Stimulated activated CD4-positive, alpha-beta T cell treated with anti-CD3 and anti-CD28 coated beads, Interleukin-2, amount 100 ng/mL, for 24 hours (primary cell): ENCODE measurements at places on chromosomes 12 and 14.

DNA sequence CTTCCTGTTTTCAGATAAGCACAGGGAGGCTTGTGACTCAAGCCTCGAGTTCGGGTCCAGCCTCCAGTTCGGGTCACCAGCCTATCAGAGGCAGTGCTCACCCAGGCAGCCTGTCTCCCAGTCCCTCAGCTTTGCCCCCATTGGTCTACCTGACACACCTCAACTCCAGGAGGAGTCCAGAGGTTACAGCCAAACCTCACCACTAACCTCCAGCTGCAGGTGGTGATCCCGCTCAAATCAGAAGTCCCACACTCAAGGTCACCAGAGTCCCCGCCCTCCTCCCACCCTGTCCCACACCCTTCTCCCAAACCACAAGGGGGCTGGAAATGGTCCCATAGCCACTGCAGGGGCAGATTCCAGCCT is 42.1 kb downstream of the KDM2B start:
- DNase-seq = peak; percentile 26

GRCh38 chr12:99649551-99649950 is 2.0 kb downstream of the GARIN6 start:
- DNase-seq = no peak

DNA sequence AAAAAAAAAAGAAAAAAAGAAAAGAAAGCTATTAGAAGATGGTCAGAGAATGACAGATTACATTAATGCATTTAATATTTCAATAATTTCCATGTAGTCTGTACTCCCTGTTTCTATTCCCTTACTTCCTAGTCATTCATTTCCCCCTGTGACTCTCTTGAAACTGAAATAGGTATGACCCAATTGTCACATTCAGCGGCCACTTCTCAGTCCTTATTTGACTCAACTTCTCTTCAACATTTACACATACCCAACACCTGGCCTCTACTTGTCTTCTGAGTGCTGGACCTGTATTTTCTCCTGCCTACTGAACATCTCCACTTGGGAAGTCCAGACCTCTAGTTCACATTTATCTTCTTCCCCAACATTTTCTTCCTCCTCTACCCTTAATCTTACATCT is 7.2 kb downstream of the EEA1 start:
- no peak for DNase-seq

DNA sequence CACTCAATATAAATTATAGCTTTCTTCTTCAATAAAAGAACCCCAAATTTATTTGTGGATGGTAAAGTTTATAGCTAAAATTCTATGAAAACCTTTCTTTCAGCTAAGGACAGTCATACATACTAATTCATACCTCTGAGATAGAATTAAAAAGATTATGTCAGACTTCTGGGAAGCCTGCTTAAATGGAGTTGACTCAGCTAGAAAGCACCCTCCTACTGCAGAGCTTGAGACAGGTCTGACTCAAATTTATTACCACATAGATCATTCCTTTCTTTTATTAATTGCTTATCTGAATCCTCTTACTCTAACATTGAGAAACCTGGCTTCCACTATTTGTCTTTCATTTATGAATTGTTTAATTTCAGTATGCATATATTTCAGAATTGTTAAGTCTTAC is 1007.0 kb upstream of the LRFN5 start:
- no peak for DNase-seq

- DNase-seq = no peak
Observed at GRCh38 chr14:97782871-97783414, 985.8 kb downstream of the VRK1 start.

DNA sequence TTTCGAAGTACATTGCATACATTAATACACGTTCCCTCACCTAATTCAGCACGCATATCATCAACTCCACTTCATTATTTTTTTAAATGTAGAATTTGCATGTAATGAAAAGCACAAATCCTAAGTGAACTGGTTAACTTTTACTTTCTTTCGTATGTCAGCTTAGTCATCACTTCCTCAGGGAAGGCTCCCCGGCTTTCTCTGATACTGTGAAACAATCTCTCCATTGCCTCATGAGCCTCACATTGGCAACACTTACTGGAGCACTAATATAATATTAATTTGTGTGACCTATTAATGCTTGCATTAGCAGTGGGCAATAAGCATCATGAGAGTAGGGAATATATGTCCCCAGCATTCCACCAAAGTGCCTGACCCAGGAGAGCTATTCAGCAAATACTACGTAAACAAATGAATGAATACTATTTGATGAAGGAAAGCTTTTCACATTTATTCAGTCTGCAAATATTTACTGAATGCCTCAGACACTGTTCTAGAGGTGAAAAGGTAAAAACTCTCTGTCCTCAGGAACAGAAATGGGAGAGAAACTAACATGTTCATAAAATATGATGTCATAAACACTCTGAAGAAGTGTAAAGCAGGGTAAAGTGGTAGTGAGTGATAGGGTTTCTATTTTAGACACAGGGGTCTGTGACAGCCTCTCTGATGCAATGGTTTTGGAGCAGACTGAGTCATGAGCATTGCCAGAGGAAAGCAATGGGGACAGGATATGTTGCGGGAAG is 327.5 kb upstream of the DIO2 start:
- DNase-seq = no peak

GRCh38 chr12:31896514-31897039 is 62.6 kb upstream of the RESF1 start:
- peak; percentile 75 for DNase-seq

DNA sequence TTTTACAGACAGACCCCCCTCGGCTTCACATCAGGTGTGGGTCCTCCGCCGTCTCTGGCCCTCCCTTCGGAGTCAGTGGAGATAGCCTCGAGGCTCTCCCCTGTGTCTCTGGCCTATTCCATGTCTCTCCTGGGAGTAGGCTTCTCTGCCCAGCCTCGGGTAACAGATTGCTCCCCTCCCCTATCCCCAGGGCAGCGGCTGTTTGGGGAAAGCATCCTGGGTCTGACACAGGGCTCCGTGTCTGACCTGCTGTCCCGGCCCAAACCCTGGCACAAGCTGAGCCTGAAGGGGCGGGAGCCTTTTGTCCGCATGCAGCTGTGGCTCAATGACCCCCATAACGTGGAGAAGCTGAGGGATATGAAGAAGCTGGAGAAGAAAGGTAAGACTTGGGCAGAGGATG is 30.8 kb downstream of the PHETA1 start:
- DNase-seq = no peak

DNA sequence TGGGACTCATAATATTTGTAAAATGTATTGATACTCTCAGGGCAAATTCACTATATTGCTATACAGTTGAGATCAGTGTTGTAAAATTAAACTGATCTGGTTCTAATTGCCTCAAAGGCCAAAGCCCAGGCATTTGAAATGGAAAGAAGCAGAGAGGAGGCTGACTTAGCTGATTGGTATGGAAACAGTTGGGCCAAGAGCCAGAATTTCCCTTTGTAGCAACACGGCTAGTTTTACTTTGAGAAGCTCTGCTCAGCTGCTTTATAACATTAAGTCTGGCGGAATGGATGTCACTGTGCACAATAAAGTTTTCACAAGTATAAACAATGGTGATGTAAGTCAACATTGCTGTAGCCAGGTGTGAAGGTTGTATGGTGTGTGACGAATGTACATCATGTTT is 186.4 kb downstream of the MSRB3 start:
- DNase-seq = no peak

DNA sequence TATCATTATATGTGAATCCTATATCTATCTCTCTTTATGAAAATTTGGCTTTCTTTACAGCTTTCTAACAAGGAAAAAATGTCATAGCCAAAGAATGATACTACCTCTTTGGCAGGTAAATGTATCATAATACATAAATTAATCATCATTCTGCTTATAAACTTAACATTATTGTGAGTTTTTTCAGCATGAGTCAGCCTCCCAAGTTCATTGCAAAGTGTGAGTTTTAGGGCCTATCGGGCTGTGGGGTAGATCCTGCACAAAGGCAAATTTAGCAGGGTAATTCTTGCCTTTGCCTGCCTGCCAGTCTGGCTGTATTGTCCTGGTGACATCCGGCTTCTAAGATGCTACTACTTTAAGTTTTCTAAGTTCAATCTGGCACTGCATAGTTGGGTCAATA is 412.6 kb downstream of the MDGA2 start:
- no peak for DNase-seq

GRCh38 chr14:100535287-100536120 is 51.7 kb downstream of the BEGAIN start:
- DNase-seq = no peak

DNA sequence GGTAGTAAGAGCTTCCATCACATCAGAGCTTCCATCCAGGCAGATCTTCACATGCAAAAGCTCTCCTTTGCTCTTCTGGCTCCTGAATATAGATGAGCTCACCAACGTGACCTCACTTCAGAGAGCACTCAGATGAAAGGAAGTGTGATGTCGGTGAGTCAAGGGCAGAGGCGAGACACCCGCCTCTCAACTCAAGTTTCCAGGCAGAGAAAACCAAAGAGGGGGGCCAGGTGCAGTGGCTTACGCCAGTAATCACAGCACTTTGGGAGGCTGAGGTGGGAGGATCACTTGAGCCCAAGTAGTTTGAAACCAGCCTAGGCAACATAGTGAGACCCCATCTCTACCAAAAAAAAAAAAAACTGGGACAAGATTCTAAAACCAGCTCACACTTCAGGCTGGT is 126.9 kb downstream of the DUSP6 start:
- DNase-seq = peak; percentile 72

DNA sequence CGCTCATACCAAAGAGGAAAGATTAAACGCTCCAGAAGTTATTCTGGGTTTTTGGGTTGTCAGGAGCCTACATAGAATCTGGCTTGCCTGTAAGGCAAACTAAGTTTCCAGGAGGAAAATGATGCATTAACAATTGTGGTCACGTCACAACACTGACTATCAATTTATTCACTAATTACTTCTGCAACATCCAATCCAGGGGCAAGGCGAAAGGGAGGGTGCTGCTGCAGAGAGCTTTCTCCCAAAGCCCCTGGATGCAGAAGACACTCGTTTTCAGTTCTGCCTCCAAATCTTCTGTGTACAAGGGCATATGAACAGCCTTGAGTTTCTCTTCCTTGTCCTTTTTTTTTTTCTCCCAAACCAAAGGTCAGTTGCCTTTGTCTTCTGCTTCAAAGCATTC is 10.5 kb upstream of the SRRM4 start:
- no peak for DNase-seq

- no peak for DNase-seq
Observed at GRCh38 chr12:116718655-116719454, 19.0 kb downstream of the SPRING1 start.

GRCh38 chr12:48883305-48884161 is 17.9 kb upstream of the RND1 start:
- no peak for DNase-seq

- no peak for DNase-seq
Observed at GRCh38 chr12:65624554-65625086, 199.7 kb upstream of the HMGA2 start.

DNA sequence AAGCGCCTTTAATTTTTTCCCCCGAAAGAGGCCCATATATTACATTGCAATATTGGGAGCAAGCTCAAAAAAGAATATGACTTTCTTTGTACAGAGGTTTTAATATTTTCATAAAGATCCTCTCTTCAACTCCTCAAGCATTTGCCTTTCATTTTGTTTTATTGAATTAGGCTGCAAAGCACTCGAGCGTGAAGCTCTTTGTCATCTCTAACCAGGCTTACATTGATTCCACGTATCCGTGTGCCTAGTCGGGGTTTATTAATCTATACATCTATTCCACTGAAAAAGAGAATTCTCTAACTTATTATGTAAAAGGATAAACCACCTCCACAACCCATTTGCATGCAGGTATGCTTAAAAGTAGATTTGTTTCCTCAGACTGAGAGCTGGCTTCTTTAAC is 234.8 kb upstream of the TMPO start:
- DNase-seq = no peak

GRCh38 chr12:91594715-91595114 is 412.1 kb upstream of the DCN start:
- DNase-seq = no peak

- no peak for DNase-seq
Observed at GRCh38 chr14:37406095-37406494, 189.0 kb downstream of the FOXA1 start.
